Esophagus muscularis mucosa (tissue), 4 donors: ENCODE measurements at places on chromosomes 4 and X. TPM values are rescaled to one million over a fixed set of nuclear protein-coding genes. Genes with fewer than 3 reads are reported as not detected.

GRCh38 chrX:100717363-100717762, 14.6 kb downstream of the SYTL4 start:
- no peak overlapping the region for H3K4me3 ChIP-seq
- H3K36me3 ChIP-seq: no peaks in the 10 kb centered on the region
- DNase-seq: no peak
- H3K27me3 ChIP-seq: no peaks in the 10 kb centered on the region

The FAM13A gene
- 27.0 TPM for total RNA-seq

The CCNB3 gene
- 3.1 TPM for total RNA-seq

The GAGE12H gene
- not detected for total RNA-seq

The HSFX3 gene
- total RNA-seq: not detected

DNA sequence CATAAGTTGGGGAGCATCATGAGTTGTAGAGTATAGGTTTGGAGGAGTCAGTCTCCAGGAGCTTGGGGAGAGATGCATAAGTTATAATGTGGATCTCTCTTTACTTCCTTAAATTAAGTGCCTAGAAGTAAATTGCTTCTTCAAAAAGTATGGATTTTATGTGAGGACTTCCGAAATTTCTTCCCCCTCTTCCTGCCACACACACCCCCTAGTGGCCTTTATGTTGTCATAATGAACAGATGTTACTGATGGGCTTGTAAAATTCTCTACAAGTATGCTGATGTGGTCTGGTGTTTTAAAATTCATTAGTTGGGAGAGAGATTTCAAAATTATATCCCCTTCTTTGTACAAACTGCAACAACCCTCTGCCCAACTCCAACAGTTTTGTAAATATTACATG, 2.3 kb upstream of the METTL14 start:
- H3K4me3 ChIP-seq: no peak overlapping the region
- no peak overlapping the region for H3K27ac ChIP-seq
- no peak for DNase-seq
- no peaks in the 10 kb centered on the region for H3K27me3 ChIP-seq

GRCh38 chr4:30443289-30443688, 276.9 kb upstream of the PCDH7 start:
- H3K4me3 ChIP-seq: no peak overlapping the region
- H3K36me3 ChIP-seq: no peaks in the 10 kb centered on the region
- no peaks in the 10 kb centered on the region for H3K4me1 ChIP-seq
- DNase-seq: no peak
- no peak overlapping the region for H3K27ac ChIP-seq

- no peak overlapping the region for H3K4me3 ChIP-seq
- H3K36me3 ChIP-seq: no peaks in the 10 kb centered on the region
- H3K27me3 ChIP-seq: no peaks in the 10 kb centered on the region
Observed at GRCh38 chrX:155857561-155857960, 23.6 kb upstream of the VAMP7 start.

DNA sequence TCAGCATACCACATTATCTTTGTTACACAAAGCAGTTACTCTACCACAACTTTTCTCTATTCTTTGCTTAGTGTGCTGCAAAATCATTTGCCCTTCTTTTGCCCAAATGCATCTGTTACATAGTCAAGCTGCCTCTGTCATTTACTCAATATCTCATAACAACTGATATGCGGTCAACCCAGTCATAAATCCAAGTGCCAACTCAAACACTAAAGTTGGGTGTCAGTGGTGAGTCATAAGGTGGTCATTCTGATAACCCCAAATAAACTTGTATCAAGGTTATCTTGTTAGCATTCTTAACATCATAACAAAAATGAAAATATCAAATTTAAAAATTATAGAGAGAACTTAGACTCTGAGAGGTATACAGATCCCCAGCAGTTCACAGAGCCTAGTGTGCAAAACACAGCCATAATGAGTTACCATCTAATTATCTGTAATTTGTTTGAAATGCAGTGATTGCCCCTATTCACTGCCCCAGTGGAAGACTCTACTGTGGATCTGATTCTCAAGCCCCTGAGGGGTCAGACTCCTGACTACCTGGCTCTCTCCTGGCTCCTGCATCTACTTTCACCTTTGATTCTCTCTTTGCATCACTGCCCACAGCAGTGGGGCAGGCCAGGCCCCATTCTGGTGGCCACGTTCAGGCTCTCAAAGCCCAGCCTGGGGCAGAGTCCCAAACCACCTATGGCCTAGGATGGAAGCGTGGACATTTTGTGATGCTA, 29.2 kb downstream of the TBC1D9 start:
- H3K27me3 ChIP-seq: no peaks in the 10 kb centered on the region
- H3K36me3 ChIP-seq: no peaks in the 10 kb centered on the region
- no peak overlapping the region for H3K4me3 ChIP-seq
- no peak overlapping the region for H3K27ac ChIP-seq

- H3K27ac ChIP-seq: no peak overlapping the region
- no peak for DNase-seq
- H3K4me1 ChIP-seq: peaks cover 21% of the 10 kb centered on the region
- H3K27me3 ChIP-seq: peaks cover 25% of the 10 kb centered on the region
Observed at GRCh38 chr4:42148425-42148824, 4.0 kb downstream of the BEND4 start.

- peak within 1 kb of the TSS; percentile 62 for H3K4me3 ChIP-seq
- no peak for DNase-seq
- H3K36me3 ChIP-seq: no peaks in the 10 kb centered on the region
- peak within 1 kb of the TSS; percentile 19 for H3K27ac ChIP-seq
- peaks cover 35% of the 10 kb centered on the region for H3K27me3 ChIP-seq
Observed at GRCh38 chr4:7192252-7193029, at the start of gene SORCS2. TSS of gene SORCS2 (plus strand) at chr4:7192538.

GRCh38 chr4:23058165-23058776, 365.5 kb downstream of the GBA3 start:
- H3K27me3 ChIP-seq: no peaks in the 10 kb centered on the region
- no peak overlapping the region for H3K27ac ChIP-seq
- no peaks in the 10 kb centered on the region for H3K4me1 ChIP-seq
- no peak for DNase-seq
- H3K36me3 ChIP-seq: no peaks in the 10 kb centered on the region
- H3K4me3 ChIP-seq: no peak overlapping the region

The LIMCH1 gene
- total RNA-seq: 49.0 TPM

DNA sequence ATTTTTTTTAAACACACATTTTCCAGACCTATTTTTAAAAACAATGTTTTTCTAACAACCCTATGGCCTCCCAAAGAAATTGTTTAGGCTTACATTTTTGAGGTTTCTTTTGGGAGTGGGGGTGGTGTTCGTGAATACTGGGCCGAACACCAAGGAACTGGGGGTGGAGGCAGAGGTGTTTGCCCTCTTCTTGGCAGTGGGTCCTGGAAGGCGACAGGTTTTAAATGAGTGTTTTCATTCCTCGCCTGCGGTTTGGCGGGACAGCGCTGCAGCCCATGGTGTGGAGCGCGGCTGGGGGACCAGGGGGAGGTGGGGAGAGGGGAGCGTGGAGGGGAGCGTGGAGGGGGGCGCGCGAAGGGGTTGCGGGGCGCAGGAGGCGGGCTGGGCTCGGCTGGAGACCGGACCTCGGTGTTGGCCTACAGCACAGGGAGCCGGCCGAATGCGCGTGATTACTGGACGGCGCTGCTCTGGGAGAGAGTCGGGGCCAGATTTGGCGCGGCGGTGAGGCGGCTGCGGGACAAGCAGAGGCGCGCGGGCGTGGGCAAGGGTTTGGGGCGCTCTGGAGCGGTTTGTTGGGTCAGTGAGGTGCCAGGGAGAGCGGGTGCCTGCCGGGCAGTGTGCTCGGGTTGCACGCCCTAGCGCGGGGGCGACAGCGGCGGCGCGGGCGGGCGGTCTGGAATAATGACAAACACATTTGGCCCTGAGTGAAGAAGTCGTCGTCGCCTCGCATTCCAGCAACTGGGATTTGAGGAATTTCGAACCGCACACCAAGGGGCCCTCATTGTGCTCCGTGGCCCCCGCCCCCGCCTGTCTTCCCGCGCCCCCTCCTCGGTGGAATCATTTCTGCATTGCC, 764 bp downstream of the PDGFRA start:
- H3K4me3 ChIP-seq: peak overlapping the region; percentile 59
- no peak for DNase-seq
- H3K27ac ChIP-seq: peak overlapping the region; percentile 72
- peaks cover 83% of the 10 kb centered on the region for H3K4me1 ChIP-seq
- no peaks in the 10 kb centered on the region for H3K36me3 ChIP-seq

GRCh38 chr4:112908511-112908910, 140.9 kb upstream of the ANK2 start:
- no peaks in the 10 kb centered on the region for H3K4me1 ChIP-seq
- no peaks in the 10 kb centered on the region for H3K27me3 ChIP-seq
- H3K27ac ChIP-seq: no peak overlapping the region
- no peak overlapping the region for H3K4me3 ChIP-seq
- H3K36me3 ChIP-seq: no peaks in the 10 kb centered on the region

DNA sequence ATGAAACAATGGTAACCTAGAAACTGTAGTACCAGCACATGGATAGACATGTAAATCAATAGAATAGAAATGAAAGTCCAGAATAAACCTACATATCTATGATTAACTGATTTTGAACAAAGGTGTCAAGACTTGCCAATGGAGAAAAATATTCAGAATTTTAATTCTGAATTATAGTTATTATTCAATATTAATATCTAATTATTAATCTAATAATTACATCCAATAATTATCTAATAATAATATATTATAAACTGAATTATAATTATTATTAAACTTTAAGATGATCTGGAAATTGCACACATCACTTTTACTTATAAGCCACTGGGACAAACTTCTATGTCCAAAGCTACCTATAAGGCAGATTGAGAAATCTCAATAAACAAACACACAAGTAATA, 1365.2 kb upstream of the ADGRL3 start:
- H3K4me3 ChIP-seq: no peak overlapping the region
- DNase-seq: no peak
- no peak overlapping the region for H3K27ac ChIP-seq

The DKK2 gene
- total RNA-seq: 0.83 TPM

GRCh38 chrX:38205039-38205438, 15.6 kb downstream of the SRPX start:
- H3K36me3 ChIP-seq: no peaks in the 10 kb centered on the region
- H3K4me3 ChIP-seq: no peak overlapping the region
- no peak for DNase-seq
- no peaks in the 10 kb centered on the region for H3K27me3 ChIP-seq
- no peaks in the 10 kb centered on the region for H3K4me1 ChIP-seq
- no peak overlapping the region for H3K27ac ChIP-seq
